NCI-H1048 (cell line): ENCODE measurements at places on chromosomes 11 and 22.
A peak's percentile ranks its signal among the peaks of the same experiment; 100 is the strongest.

- no peak for DNase-seq
These were observed 3.0 kb downstream of the LRFN4 start for GRCh38 chr11:66859686-66860448.

GRCh38 chr11:6670202-6670830 lies 12.8 kb downstream of the MRPL17 start:
- DNase-seq = no peak

DNA sequence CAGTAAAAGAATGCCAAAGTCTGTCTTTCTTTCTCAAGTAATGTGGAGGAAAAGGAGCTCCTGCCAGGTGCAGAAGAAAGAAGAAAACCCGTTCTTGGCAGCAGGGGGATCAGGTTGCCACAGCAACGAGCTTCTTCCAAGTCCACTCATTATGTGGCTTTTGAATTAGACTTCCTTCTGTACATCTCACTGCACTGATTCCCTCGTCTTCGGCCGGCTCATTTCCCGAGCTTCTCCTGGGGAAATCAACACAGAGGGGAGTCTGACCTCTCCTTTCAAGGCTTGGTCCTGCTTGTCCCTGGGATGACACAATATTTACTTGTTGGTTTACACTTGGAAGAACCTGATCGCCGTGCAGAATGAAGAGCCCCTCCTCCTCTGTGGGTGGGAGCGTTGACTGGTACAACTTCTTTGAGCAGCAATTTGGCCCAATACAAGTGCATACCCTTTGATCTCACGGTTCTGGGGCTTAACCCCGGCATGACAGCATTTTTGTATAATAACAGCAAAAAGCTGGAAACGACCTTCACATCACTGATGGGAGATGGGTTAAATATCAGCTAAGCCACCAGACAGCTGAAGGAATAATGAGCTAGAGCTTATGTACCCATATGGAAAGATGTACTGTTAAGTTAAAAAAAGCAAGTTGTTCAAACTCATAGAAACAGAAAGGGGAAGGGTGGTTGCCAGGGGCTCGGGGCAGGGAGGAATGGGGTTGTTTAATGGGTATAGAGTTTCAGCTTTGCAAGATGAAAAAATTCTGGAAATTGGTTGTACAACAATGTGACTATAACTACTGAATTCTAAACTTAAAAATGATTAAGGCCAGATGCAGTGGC lies 35.4 kb downstream of the MCHR1 start:
- DNase-seq = no peak

GRCh38 chr11:3091081-3091845 lies 34.0 kb upstream of the CARS1 start:
- DNase-seq = no peak

GRCh38 chr11:123135863-123136446 lies 59.1 kb downstream of the CLMP start:
- no peak for DNase-seq

DNA sequence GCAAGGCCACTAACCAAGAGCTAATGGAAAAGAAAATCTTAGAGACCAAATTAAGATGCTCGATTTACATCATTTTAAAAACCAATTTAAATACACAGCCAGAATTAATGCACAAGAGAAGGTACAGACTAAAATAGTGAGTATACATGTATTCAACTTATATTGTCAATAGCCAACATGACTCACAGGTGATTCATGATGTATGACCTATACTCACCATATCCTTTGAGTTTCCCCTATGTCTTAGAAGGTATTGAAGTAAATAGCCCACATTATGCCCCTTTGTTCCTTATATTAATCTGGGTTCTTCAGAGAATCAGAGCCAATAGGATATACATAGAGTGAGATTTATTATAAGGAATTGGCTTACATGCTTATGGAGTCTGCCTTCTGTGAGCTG lies 97.5 kb upstream of the ANO3 start:
- DNase-seq = no peak

DNA sequence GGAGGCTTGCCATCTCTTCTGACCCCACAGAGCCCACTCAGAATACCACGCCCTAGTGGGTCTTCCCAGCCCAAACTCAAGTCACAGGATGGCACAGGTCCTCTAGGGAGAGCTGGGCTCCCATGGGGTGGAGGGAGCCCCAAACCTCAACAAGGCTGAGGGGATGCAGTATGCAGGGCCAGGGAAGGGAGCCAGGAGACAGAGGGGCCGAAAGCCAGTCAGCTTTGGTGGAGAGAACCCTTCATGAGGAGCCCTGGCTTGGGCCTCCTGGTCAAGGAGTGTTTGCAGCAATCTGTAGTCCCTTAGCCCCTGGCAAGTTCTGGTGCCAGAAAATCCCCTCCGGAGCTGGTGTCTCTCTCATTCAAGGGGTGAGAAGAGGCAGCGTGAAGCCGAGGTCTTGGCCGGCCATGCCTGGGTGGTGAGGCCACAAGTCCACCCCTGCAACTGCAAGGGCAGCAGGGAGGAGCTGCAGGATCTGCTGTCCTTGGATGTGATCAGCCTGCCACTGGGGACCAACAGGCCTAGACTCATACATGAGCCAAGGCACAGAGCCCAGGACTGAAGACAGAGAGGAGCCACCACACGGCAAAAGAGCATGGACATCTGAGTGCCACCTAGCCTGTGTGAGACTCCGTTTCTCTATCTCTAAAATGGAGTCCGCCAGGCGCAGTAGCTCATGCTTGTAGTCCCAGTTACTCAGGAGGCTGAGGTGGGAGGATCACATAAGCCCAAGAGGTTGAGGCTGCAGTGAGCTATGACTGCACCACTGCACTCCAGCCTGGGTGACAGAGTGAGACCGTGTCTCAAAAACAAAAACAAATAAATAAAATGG lies 24.1 kb downstream of the NEAT1 start:
- DNase-seq = no peak

GRCh38 chr11:73176874-73177155 lies 34.7 kb upstream of the FCHSD2 start:
- DNase-seq = no peak

DNA sequence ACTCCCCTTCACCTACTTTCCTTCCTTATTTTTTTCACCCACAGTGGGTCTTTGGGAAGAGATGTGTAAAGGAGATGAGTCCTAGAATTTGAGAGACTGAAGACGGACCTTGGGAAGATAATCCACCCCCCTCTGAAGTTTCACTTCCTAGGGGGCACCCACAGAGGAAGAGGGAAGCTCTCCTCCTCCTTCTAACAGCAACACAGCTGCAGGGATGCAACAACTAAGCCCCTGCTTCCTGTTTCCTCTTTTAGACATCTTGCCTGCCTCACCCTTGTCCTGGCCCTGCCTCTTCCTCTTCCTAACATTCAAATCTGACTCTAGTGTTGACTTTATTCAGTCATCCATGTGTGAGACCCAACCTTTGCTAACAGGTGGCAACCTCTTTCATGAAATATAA lies 424.6 kb downstream of the BUD13 start:
- DNase-seq = no peak

GRCh38 chr11:130979386-130979972 lies 63.2 kb upstream of the SNX19 start:
- no peak for DNase-seq

DNA sequence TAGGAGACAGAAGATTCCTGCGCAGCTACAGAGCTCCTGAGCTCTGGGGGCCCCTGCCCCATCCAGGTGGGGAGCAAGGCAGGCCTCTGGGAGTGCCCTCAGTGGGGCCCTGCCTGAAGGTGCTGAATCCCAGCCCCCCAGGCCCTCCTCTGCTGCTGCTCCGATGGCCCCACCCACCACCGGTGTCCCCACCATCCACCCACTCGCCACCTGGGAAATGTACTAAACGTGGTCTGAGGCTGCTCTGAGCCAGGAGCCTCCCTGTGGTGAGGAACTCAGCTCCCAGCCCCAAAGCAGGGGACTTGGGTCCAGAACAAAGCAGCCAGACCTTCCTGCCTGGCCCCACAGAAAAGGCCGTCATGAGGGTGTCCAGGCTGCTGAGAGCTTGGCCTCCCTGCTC lies 289.4 kb downstream of the CTTN start:
- no peak for DNase-seq

GRCh38 chr11:118660681-118661424 lies 18.6 kb downstream of the TREH start:
- no peak for DNase-seq

DNA sequence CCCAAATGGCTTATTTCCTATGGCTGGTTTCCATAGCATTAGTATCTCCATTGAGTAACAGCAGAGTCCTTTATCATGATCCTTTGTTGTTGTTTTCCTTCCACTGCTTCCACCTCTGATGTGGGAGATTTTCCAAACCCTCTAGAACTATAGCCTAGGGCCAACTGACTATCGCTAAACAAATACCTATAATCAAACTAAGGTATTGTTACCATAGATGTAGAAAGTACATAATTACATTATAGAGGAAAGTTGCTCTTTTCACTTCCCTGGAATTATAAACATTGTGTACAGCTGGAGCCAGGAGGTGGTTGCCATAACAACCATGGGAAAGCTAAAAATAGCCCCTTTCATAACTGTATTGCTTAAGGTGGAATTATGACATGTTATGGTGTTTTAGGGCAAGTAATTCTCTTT lies 47.0 kb upstream of the ALKBH3 start:
- DNase-seq = no peak

- no peak for DNase-seq
These were observed 13.6 kb downstream of the BCL9L start for GRCh38 chr11:118911880-118912741.

- no peak for DNase-seq
These were observed 16.6 kb downstream of the POLA2 start for GRCh38 chr11:65278356-65278755.

GRCh38 chr11:85164743-85165142 lies 462.4 kb downstream of the DLG2 start:
- DNase-seq = no peak

GRCh38 chr22:46382524-46382923 lies 47.0 kb downstream of the TRMU start:
- DNase-seq = no peak

DNA sequence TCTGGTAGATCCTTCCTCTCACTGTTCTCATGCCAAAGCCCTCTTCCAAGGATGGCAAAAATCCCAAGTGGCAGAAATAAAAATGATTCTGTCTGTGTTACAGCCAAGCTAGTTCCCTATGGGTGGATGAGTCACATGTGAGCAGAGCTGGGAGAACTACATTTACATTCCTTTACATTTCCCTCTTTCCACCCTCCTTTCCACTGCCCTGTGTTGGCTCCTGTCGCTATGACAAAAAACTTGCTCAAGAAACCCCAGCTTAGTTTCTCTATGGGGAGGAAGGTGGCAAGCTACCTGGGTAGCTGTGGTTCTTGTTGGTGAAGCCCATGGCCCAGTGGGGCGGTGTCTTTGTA lies 10.2 kb upstream of the DDB2 start:
- DNase-seq = no peak

GRCh38 chr11:122656631-122657101 lies 1.1 kb downstream of the UBASH3B start:
- DNase-seq = no peak

DNA sequence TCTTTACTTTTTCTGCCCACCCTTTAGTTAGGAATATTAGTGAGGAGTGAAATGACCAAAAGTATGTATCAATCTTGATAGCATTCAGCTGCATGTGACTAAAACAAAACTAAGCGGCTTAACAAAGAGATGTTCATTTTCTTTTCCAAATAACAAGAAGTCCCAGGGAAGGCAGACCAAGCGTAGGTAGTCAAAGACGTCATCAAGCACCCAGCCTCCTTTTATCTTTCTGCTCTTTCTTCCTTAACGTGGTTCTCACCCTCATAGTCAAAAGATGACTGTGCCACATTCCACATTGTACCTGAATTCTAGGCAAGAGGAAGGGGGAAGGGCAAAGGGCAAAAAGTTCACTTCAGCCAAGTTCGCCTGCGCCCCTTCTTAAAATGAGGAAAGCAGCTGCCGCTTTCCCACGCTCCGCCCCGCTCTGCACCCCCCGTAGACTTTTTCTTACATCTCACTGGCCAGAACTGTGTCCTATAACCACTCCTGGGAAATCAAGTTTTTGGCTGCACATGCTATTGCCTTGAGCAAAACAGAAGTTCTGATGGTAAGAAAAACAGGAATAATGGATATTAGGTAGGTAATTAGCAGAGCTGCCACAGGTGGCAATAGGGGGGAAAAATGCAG lies 14.6 kb upstream of the PGM2L1 start:
- no peak for DNase-seq

- no peak for DNase-seq
These were observed 16.1 kb downstream of the NCAPD3 start for GRCh38 chr11:134207538-134208239.

DNA sequence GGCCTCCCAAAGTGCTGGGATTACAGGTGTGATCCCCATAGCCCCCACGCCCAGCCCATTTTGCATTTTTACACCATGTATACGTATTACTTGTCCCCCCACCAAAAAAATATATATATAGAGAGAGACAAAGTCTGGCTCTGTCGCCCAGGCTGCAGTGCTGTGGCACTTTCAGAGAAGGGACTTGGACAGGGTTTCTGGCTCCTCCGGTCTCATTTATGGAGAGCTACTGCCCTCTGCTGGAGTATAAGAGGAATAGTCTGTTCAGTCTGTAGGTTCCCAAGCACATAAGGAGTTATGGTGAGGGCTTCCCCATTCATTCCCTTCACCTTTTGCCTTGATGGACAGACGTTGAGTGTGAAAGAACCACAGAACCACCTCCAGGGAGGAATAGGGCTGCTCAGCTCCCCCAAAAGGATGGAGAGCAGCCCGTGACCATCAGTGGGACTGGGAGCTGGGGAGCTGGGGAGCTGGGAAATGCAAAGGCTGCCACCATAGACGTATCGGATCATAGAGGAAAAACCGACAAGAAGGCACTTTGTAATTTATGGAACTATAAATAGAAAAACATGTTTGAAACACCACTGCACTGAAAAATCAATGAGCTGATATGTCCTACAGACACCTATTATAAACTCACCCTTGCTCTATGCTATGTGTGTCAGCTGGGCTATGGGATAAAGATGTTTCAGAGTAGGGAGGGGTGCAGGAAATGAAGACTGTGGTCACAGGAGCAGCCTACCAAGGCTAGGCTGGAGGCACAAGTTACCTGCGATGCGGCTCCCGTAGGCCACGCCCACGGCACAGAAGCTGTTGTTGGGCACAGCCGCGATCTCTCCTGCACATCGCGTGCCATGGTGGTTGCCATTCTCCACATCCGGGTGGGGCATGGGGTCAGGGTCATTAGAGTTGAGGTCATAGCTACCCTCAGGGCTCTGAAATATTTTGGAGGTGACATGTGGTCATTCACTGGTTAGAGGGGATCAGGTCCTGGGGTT lies 5.2 kb downstream of the PCSK7 start:
- peak; percentile 23 for DNase-seq

DNA sequence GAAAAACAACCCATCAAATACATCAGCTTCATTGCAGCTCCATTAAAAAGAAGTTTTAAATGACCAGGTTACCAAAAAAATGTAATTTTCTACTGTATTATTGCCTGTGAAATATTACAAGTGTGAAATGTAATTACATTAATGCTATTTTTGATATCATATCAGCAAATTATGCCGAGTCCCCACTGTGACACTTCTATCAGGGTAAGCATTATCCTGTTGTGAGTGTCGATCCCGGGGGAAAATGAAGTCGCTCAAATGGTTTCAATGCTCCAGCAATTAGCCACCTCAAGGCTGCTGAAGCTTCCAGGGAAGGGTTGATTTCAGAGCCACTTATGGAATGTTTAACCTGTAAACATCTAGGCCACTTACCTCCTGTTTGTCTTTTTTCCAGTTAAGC lies 70.4 kb downstream of the RCN1 start:
- DNase-seq = no peak
